ENCODE measurements at places on chromosomes 2 and 18.

DNA sequence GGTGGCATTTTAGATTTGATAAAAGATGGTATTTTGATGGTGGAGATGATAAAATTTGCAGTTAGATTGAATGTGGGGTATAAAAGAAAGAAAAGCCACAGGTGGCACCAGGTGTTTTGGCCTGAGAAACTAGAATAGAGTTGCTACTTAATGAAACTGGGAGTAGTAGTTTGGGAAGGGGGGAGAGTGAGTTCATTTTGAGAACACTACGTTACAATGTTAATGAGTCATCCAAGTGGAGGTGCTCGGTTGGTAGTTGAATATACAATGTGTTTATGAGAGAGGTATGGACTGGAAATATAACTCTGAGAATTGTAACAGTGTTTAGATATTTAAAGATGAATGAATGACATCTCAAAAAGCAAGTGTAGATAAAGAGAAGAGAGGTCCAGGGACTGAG lies 26.4 kb downstream of the EPG5 start:
- no peak for DNase-seq

- no peak for DNase-seq
Observed at GRCh38 chr2:220147161-220148038, 520.0 kb downstream of the SLC4A3 start.

GRCh38 chr2:122755281-122755780 lies 999.9 kb downstream of the TSN start:
- DNase-seq = no peak

- DNase-seq = no peak
Observed at GRCh38 chr2:189267925-189268579, 88.5 kb upstream of the COL5A2 start.

DNA sequence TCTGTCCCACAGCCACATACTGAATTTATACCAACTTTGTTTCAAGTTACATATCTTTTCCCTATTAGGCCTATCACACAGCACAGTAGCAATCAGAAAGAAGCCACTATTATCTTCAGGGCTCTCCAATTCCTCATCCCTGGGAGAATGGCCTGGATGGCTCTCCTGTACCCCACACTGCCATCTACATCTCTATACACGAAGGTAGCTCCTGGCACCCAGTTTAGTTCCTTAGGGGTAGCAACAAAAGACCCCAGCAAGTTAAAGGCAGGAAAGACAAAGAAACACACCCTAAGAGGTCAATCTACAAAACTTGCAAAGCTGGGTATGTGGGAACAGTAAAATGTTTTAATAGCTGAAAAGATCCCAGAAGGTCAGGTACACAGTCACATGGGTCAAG lies 39.9 kb downstream of the PAIP2B start:
- DNase-seq = no peak
